ENCODE measurements at places on chromosomes 6 and 20.

DNA sequence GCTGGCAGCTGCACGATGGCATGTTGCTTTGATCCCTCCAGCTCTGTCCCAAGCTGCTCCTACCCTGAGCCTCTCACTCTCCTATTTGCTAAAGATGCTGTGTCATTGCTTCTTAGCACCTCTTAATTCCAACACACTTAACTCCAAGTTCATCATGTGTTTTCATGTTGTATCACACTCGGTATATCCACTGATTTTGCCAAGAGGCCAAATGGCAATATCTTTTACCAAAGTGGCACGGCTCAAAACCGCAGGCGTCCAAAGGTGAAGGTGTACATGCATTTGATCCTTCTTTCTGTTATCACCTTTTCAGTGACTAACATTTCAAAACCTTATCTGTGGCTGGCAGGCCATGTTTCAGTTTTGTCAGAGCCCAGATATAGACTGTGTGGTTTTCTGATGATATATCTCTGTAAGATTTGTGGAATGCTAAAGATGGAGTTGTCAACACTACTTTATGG lies 217.0 kb downstream of the TBX18 start:
- ATAC-seq: no peak

- no peak for ATAC-seq
Observed at GRCh38 chr6:12535586-12536314, 180.8 kb upstream of the PHACTR1 start.

GRCh38 chr6:156944412-156944811 lies 167.2 kb downstream of the ARID1B start:
- no peak for ATAC-seq

- ATAC-seq: no peak
Observed at GRCh38 chr6:120005292-120005976, 655.9 kb upstream of the MAN1A1 start.

GRCh38 chr6:842141-842540 lies 149.2 kb upstream of the EXOC2 start:
- no peak for ATAC-seq

GRCh38 chr20:32509639-32510066 lies 75.5 kb downstream of the NOL4L start:
- ATAC-seq: no peak

DNA sequence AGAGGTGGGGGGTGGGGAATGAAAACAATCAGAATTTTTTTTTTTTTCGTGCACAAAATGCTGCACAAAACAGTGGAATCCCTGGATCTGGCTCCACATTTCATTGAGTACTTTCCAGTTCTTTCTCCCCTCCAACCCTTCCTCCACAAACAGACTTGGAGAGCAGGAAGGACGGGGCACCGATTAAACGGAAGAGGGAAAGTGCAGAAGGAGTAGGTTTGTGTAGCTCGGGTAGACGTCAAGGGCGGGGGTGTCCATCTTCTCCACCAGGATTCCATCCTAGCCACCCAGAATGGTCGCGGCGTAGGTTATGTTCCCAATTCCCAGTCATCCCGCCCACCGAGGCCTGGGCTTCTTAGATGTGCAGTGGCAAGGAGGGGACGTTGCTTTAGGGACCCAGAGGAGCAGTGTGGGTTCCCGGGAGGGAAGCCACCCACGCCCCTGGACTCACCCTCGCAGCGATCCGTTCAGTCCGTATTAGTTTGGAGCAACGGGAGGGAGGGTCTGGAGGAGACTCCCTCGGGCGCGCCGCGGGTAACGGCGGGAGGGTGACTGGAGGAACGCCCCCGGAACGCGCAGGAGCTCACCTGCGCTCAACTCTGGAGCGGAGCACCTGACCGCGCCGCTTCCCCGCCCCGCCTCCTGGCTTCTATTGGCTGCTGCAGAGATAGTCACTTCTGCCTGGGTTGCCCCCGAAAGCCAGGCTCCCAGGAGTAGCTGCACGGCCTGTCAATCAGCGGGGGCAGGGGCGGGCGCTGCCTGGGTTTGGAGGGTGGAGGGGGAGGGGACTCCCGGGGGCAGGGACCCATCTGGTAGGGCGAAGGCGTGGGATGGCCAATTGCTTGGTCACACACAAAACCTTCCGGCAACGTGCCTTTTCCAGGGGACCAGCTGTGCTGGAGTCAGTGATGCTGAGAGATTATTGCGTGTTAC lies at the start of gene ENPP5:
TSS of gene ENPP5 (minus strand) at position 624 of the 933 bp plus-strand sequence. CDS start 2,718 bp downstream, outside the sequence.
- ATAC-seq: peak; percentile 98

DNA sequence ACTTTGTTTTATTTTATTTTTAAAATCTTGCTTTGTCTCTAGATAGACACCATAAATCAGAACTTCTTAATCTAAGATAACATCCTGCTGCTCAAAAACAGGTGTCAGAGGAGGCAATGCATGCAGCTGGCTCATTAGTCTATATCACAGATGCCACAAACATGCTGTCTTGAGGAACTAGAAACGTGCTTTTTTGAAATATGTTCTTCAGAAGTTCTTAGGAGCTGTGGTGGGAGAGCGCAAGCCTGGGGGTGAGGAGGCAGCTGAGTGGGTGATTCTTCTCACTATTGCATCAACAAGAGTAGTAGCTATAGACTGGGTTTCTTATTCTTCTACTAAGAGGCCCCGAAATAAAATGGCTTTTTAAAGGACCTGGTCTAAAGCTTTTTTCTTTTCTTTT lies 23.4 kb downstream of the IL22RA2 start:
- no peak for ATAC-seq

GRCh38 chr6:5516036-5516435 lies 254.7 kb downstream of the FARS2 start:
- no peak for ATAC-seq

DNA sequence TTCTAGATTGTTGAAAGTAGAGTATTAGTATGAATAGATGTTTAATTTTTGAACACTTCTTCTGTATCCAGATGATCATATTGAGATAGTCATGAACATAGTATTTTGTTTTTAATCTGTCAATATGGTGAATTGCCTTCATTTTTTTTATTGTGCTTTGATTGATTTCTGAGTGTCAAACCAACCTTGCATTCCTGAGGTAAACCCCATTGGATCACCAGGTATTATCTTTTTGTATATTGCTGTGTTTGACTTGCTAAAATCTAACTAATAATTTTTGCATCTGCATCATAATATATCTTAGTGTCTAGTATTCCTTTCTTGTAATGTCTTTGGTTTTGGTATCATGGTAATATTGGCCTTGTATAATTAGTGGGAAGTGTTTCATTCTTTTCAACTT lies 25.5 kb downstream of the SERPINB1 start:
- no peak for ATAC-seq

- no peak for ATAC-seq
Observed at GRCh38 chr6:53679446-53679933, 13.9 kb upstream of the KLHL31 start.

- ATAC-seq: no peak
Observed at GRCh38 chr6:40176152-40176551, 241.9 kb upstream of the MOCS1 start.

DNA sequence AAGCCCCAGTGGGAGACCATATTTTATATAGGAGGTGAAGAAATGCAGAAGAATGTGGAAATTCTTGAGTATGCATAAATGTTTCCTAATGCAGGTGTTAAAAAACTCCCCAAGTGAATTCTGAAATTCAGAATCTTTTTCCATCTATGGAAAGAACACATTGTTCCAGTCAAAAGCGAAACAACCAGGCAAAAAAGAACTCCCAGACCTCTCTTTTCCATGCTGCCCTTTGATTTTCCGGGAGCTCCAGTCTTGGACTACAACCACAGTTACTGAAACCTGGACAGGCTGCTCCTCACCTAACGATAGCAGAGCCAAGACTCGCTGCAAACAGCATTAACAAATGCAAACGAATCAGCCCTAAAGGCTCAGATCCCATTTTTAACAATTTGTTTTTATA lies 108.7 kb upstream of the CNKSR3 start:
- ATAC-seq: no peak

GRCh38 chr6:82588020-82588419 lies 224.4 kb downstream of the TPBG start:
- no peak for ATAC-seq

DNA sequence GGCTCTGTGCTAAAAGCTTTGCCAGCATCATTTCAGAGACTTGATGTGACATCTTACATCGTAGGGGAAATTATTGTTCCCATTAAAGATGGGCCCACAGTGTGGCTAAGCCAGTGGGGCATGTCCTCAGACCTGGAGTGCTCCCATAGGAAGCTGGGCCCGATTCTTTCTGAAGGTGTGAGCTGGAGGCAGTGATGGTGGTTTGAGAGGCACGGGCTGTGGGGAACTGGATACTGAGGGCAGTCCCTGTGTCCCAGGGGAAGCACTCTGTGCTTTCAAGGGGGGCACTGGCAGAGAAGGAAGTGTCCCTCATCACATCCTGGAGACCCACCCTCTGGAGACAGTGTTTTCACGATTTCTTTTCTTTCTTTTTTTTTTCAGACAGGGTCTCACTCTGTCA lies 8.6 kb upstream of the FAM110A start:
- ATAC-seq: no peak

DNA sequence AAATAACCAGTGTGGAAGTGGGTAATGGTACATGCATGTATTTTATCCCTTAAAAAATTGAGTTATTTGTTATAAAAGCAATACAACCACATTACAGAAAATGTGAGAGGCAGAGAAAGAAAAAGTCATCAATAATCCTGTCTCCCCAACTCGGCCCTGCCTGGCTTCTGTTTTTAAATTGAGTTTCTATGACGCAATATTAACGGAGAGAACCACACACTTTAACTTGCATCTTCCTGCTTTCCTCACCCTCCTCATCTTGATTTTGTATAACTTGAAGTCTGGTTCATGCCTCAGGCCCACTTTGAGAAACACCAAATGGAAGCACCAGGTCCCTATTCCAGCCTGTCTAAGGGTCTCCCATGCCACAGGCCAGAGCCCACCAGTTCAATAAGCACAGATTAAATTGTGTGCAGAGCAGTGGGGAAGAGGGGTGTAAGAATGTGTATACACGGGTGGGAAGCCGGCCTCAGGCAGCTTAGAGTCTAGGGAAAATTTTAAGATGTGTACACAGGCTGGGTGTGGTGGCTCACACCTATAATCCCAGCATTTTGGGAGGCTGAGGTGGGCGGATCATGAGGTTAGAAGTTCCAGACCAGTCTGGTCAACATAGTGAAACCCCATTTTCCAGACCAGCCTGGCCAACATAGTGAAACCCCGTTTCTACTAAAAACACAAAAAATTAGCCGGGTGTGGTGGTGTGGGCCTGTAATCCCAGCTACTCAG lies 15.9 kb downstream of the KCNK5 start:
- ATAC-seq: no peak

- ATAC-seq: no peak
Observed at GRCh38 chr6:151765444-151765886, 42.0 kb upstream of the ESR1 start.

DNA sequence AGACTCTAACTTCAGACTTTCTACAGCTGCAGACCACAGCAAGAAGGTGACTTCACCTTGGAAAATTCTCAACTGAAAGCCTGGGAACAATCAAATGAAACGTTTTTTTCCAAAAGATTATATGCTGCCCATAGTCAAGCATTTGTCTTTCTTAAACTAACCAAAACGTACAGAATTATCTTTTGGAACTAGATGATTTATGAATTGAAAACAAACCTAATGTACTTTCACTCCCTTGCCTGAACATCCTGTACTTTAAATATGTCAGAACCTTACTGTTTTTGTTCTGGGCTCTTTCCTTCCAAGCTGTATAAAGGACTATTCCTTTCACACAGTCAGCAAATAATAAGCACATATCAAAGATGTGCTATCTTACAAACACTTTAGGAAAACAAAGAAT lies 62.4 kb upstream of the TNFAIP3 start:
- ATAC-seq: no peak

GRCh38 chr6:77466055-77466450 lies 2.8 kb upstream of the HTR1B start:
- ATAC-seq: peak; percentile 46

DNA sequence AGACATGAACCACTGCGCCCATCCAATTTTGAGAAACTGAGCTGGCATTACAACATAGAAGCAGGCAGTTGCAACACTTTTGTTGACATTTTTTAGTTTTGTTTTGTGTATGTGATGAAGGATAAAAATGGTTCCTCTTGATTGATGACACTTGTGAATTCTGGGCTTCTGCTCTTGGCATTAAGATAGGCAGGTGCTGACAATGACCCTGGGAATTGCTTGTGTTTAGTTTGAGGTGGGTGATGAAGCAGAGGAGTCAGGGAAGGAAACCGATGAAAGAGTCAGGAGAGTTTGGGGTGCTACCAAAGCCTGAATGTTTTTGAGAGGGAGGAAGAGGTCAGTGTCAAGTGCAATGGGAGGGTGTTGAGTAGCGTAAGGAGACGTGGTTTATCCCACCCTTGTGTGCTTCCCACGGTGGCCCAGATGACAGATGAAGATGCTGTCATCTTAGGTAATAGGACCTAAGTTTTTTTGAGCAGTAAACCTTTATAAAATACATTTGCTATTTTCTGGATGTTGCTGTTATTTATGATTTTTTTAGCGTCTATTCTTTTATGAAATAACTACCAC lies 19.4 kb downstream of the CDS2 start:
- ATAC-seq: no peak

DNA sequence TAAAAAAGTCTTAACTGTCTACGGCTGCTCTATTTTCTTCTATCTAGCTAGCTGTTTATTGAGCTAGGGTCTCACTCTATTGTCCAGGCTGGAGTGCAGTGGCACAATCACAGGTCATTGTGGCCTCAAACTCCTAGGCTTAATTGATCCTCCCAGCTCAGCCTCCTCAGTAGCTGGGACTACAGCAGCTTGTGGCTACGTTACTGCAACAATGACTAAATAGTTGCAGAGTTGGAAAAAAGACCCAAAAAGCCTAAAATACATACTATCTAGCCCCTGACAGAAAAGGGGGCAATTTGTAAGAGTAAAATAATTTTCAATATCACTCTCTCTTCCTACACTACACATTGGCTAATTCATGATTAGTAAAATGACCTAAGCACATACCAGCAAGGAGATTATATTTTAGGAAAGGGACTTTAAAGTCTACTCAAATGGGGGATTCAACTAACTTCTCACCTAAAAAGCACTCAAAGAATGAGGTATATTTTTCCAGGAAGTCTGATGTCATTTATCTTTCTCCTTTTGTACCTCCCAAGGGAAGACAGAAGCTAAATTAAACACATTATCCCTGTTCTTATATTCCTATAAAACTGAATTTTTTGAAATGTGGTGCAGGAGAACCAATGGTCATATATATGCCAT lies 82.8 kb downstream of the ZMYND8 start:
- ATAC-seq: no peak

DNA sequence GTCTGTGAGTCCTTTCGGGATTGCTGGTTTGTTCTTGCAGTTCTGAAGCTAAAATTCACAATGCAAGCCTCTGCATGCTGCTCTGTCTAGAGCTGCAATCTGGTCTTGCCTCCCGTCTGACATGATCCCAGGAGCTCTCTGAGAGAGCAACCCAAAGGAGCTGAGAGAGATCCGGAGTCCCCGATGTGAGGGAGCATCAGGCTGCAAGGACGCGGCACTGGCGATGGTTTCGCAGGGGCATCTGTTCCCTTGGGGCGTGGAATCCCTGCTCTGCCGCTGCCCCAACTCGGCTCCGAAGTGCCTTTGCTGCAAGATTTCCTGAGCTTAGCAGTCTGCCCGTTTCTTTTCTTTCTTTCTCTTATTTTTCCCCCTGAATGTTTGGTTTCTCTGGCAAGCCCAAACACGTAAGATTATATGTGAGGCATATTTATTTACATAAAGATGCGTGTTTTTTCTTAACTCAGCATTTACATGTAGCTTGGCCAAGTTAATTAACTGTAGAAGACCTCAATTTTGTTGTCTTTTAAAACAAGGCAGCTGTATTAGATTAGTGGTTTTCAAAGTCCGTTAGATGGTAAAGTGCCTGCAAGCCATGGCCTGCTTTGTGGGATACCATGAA lies 873.0 kb downstream of the KIF16B start:
- no peak for ATAC-seq

GRCh38 chr6:2980465-2980855 lies 9.1 kb upstream of the SERPINB6 start:
- no peak for ATAC-seq

Data from motor neuron (in vitro differentiated cells).